Kidney tubule cell (primary cell): ENCODE measurements at places on chromosomes 13 and 19.

DNA sequence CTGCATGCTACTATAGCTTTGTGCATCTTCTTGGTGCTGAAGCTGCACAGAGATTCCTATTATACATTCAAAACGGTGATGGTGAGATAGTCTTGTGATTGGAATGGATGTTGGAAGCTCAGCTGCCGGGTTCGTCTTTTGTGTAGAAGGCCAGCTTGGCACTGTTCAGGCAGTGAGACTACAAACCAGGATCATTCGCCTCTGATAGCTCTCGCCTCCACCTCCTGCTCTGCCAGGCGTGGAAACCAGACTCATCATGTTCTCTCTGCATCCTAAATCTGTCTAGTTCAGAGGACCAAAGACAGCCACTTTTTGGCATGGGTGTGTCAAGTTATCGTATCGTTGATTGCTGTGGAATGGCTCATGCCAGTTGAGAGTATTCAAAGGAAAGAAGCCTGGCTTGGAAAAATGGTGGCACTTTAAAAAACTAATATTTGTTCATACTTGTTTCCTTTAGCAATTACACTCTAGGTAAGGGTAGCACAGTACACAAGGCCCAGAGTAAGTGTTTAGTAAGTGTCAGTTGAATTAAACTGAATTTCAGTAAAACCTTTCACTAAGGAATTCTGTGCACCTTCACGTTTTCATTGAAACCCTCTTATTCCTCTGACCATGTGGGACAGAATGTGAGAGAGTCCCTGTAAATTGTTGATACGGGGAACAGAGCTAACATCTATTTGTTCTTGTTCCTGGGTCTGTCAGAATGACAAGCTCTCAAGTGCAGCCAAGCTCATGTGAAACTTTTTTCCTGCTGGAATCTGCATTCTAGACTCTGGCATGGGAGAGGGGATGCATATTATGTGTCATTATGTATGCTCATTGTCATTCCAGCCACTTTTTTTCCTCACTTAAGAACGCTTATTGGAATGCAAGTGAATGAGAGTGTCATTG lies 69.8 kb downstream of the DPY19L3 start:
- DNase-seq, result no peak

GRCh38 chr19:35755550-35756376 lies 1.1 kb downstream of the HSPB6 start:
- no peak for DNase-seq

DNA sequence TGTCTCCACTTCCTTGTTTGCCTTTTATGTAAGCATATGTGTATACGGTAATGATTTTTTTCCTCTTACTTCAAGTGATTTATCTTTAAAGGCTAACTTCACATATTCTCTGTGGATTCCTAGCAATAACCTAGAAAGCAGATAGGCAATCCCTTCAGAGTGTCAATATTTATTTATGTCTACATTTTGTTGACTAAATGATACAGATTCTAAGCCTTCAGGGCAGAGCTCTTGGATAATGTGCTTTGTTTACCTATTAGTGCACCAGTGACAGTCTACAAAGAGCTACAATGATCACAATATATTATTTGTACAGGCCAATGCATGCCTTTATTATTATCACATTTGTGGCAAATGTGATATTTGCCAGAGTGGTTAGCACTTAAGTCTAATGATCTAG lies 406.2 kb downstream of the EFNB2 start:
- DNase-seq, result no peak

DNA sequence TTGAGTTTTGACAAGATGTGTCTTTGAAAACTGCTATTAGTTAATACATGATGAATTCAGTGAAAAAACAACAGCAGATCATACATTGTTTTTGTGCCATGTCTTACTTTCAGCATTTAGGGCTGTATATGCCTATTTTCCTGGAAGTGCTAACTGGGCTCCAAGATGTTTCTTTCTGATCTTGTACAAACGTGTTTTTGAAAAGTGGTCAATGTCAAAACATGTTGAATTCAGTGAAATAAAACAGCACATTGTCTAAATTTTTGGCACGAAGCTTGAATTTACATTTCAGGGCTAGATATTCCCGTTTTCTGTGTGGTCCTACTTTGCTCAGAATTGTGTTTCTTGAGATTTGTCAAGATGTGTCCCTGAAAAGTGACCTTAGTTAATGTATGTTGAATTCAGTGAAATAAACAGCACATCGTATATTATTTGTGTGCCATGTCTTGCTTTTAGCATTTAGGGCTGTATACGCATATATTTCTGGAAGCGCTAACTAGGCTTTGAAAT lies 14.7 kb upstream of the PARP4 start:
- DNase-seq, result no peak
